ENCODE measurements at places on chromosomes 7 and 10.

- no peak for DNase-seq
Measured at GRCh38 chr7:36021367-36021766, 131.7 kb upstream of the EEPD1 start.

DNA sequence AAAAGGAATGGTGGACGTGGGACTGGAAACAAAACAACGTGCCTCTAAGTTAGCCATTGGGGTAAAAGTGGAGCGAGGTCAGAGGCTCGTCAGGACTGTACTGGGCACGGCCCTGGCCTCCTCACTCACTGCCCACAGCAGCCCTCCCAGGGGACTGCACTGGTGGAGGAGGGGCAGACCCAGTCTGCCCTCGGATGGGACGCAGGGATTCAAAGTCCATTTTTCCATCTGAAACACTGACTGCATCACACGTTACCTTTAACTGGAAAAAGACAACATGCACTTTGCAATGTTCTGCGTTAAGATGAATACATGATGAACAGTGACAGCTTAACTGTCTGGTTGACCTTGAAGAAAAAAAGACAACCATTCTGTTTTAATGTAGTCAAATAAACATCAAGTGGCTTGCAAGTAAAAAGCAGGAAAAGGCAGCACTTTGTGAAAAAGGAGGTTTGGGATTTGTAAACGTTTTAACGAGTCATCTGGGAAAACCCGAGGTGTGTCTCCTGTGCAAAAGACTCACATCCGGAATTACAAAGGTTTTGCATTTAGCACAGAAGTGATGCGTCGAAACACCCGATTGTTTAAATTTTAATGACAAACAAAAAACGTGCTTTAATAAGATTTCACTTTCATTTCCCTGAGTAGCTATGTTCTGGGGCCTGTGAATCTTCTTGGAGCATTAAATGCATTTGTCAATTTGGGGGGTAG, 18.8 kb downstream of the KLF6 start:
- no peak for DNase-seq

DNA sequence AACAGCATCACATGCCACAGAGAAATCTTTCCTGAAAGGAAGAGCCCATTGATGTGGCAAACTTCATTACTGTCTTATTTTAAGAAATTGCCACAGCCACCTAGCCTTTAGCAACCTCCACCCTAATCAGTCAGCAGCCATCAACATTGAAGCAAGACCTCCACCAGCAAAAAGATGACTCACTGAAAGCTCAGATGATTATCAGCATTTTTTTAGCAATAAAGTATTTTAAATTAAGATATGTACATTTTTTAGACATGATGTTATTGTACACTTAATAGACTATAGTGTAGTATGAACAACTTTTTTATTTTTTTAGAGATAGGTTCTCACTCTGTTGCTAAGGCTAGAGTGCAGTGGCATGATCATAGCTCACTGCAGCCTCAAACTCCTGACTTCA, 14.8 kb downstream of the STEAP1B start:
- DNase-seq: no peak

GRCh38 chr7:138974675-138975292, 6.4 kb downstream of the KIAA1549 start:
- DNase-seq: no peak

- no peak for DNase-seq
Measured at GRCh38 chr7:38257350-38257677, 16.1 kb downstream of the TARP start.

DNA sequence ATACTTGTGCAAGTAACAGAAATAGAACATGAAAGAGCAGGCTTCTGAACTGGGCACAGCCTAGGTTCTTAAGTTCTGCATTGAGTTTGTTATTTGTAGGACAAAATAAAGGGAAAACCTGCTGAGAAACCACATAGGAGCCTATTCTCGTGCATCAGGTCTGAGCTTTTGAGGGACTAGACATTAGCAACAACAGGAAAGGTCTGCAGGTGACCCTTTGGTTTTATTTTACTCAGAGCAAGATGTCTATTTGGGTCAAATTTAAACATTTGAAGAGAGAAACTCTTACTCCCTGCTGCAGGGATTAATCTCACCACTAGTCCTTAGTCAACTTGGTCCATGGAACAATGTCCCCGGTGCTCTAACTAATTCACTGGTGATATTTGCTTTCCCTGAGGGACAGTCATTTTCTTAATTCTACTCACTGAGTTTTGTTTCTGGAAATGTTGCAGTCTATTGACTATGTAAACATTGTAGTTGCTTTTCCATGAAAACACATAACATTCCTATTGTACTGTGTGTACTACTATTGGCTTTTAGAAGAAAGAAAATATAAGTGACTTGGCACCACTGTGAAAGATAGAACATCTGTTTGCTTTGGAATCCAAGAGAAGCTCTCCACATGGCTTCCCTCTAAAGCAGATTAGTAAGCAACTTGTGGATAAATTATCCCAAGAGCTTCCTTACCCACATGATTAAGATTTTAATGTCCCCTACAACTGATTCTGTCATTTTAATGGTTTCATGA, 108.2 kb downstream of the CHRM2 start:
- DNase-seq: no peak

DNA sequence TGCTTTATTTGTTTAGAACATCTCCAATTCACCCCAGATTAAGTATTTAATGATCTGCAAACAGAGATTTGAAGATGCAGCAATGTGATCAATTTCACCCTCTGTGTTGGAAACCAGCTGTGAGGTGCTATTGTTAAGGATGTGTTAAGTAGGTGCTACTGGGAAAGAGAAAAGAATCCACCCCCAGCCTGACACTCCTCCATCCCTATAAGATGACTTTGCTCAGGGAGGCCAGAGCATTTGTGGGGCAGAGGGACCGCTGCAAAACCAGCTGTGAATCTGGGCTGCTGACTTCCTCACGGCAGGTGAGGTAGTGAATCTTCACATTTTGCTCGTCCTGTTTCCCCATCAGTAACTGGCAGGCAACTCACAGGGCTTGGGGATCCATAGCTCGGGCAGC, 297.5 kb downstream of the GFRA1 start:
- no peak for DNase-seq

DNA sequence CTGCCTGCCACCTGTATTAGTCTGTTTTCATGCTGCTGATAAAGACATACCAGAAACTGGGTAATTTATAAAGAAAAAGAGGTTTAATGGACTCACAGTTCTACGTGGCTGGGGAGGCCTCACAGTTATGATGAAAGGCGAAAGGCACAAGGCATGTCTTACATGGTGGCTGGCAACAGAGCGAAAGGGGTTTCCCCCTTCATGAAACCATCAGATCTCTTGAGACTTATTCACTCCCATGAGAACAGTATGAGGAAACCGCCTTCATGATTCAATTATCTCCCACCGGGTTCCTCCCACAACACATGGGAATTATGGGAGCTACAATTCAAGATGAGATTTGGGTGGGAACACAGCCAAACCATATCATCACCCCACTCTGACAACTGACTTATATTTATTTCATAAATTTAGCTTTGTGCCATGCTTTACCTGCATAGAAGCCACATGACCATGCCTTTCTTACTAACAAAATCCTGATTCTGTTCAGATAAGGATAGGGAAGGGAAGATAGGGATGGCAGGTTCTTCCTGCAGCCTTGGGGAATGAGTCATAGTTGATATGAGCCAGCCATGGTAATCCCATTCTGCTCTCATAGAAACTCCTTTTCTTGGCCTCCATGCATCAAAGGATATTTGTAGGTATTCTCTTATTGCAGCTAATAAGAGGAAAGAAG, 191.3 kb upstream of the AGK start:
- no peak for DNase-seq

GRCh38 chr10:32929634-32930033, 28.4 kb downstream of the ITGB1 start:
- no peak for DNase-seq

DNA sequence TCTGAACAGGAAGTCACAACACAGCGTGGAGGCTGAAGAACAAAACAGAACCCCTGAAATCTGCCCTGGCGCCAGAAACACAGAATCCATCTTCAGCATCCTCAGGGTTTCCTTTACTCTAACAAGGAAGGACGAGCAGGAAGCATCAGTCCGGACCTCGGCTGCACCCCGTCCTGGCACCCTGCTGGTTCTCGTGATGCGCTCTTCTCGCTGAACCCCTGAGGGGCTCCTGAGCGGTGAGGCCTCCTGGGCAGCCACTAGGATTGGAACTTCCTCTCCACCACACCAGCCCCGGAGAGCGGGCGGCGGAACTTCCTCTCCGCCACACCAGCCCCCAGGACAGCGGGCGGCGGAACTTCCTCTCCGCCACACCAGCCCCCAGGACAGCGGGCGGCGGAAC, 461.9 kb downstream of the PTPRN2 start:
- no peak for DNase-seq

DNA sequence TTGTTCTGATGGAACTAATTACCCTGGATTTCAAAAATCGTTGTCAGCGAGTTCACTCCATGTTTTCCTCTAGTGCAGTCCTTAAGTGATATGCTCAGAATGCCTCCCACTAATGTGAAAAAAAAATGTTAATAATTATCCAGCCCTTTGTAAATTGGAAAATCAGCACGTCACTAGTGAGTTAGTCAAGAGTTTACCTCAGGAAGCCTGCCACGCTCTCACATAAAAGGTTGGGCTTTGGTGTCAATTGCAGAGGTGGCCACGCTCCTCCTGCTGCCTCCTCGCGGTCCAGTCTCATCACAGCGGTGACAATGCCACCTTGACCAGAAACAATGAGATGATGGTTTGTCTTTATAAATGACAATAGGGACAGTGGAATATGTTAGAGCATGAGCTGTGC, 22.5 kb downstream of the UPP1 start:
- DNase-seq: no peak

DNA sequence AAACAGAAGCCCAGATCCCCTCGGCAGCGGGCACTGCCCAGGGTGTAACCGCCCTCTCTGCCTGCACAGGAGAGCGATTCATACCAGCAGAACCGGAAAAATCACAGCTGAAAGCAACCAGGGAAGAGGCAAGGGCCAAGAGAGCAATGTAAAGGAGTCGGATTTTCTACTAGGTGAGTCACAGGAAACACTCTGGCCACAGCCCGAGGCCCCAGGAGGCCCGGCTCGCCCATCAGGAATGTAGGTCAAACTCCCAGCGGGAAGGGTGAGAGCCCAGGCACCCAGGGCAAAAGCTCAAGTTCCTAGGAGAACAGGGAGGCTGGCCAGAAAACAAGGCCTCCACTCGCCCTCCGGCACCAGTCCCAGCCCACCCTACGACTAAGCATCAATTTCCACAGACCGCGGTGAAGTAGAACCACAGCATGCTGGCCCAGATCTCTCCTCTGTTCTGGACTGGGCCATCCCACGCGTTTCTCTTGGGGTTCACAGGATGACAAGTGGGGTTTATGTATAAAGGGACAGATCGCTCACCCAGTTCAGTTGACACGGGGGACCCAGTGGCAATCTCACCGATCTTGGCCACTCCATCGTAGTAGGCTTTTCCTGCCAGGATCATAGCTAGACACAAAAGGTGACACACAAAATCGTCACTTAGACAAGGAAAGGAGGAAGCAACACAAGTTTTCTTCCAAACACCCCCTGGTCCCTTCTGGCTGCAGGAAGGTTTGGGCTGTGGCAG, 46.2 kb downstream of the BAIAP2L1 start:
- peak; percentile 89 for DNase-seq

- no peak for DNase-seq
Measured at GRCh38 chr10:120085096-120085796, 192.7 kb downstream of the SEC23IP start.

DNA sequence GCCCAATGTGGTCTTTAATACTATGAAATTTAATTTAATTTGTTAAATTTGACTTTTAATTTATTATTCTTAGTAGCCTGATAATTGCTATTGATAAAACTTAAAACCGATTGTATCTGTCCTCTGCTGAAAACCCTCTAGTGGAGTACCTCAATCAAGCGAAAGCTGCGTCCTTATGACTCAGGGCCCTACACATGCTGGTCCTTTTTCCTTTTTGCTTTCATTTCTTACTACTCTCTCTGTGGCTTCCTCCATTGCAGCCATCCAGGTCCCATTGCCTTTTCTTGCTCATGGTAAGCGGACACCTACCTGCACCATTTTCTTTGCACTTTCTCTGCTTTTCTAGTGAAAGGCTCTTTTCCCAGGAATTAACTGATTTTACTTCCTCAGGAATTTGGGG, 301.1 kb downstream of the INHBA start:
- DNase-seq: no peak
